ENCODE measurements at places on chromosomes 3 and 15. TPM values are rescaled to one million over a fixed set of nuclear protein-coding genes. Genes with fewer than 3 reads are reported as not detected.

DNA sequence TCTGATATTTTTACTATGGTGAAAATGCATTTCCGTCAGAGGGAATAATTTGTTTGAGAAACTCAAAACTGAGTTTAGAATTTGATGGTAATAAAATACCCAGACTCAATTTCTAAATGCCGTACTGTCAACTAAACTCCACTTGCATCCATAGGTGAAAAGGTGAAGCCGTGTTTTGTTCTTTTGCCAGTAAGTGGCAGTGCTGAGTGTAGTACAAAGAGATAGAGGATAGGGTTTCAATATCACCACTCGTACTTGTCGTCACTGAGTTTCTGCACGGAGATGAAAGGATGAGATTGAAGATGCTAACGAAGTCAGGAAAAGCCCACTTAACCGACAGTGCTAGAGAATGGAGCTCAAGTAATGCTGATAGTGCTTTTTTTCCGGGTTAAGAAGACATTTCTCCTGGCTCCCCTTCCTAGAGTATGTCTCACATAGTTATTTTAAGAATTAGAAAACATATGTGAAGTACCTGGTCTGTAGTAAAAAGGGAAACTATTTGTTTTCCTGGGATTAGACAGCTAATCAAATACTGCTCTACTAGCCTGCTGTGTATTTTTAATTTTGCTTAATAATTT lies 345.1 kb downstream of the IL5RA start:
- DNase-seq: no peak

DNA sequence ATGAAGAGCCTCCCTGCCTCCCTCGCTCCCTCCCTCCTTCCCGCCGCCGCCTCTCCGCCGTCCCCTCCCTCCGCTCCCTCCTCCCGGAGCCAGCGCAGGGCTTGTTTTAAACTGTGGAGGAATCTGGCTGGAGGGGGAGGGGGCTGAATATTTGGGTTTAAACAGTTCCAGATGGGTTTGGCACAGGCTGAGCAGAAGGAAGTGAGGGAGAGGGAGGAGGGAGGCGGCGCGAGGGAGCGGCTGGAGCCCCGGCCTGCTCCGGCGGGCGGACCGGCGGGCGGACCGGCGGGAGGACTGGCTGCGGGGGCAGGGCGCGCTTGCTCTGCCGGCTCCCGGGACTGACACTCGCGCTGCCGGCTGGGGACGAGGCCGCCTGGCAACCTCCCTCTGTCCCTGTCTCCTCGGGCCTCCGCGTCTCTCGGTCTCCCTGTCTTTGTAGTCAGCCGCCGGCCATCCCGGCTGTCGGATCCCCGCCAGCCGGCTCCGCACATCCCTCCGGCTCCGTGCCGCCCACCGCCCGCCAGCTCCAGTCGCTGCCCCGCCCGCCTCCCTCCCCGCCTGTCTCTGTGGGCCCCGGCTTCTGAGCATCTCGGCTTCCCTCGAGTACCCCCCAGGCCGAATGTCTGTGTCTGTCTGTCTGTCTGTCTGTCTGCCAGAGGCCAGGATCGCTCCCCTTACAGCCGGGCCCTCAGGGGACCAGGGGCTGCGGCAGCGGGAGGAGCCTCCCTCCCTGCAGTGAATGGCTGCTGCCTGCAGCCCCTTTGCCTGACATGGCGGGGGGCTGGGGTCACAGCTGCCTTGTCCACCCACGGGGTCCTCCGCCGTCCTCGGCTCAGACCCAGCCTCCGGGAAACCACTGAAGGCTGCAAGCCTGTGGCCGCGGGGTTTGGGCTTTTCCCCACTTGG lies 7.6 kb downstream of the EPHB3 start:
- peak; percentile 86 for DNase-seq

The SELENOK gene
- 194 TPM for polyA plus RNA-seq

The RBP2 gene
- 0.25 TPM for polyA plus RNA-seq

The NUSAP1 gene
- polyA plus RNA-seq: 0.23 TPM

The FOXB1 gene
- polyA plus RNA-seq: not detected

The DNAJB8 gene
- not detected for polyA plus RNA-seq
